Stimulated activated naive CD8-positive, alpha-beta T cell treated with anti-CD3 and anti-CD28 coated beads, Interleukin-15, Interleukin-2, amounts not matched to agents 100 U/mL and 50 U/mL, for 24 hours (primary cell): ENCODE measurements at places on chromosomes 11 and 22.
A peak's percentile ranks its signal among the peaks of the same experiment; 100 is the strongest.

- no peak for DNase-seq
These were observed 144.6 kb downstream of the ATG16L2 start for GRCh38 chr11:72958791-72959190.

- no peak for DNase-seq
These were observed 17.3 kb downstream of the PHLDA2 start for GRCh38 chr11:2911785-2912391.

GRCh38 chr11:63985812-63986155, 454 bp upstream of the OTUB1 start:
- DNase-seq, result peak; percentile 80

GRCh38 chr11:114348200-114349191, 51.8 kb downstream of the C11orf71 start:
- peak; percentile 37 for DNase-seq

DNA sequence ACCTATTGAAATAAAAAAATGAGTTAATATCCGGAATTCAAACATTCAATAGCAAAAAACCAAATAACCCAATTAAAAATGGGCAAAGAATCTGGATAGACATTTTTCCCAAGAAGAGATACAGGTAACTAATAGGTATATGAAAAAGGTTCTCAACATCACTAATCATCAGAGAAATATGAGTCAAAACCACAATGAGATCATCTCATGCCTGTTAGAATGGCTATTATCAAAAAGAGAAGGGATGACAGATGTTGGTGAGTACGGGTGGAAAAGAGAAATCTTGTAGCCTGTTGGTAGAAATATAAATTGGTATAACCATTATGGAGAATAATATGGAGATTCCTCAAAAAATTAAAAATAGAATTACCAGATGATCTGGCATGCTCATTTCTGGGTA, 26.9 kb upstream of the OR6M1 start:
- no peak for DNase-seq
